Aorta (tissue), 5 donors: ENCODE measurements at places on chromosomes 3 and 15. TPM values are rescaled to one million over a fixed set of nuclear protein-coding genes. Genes with fewer than 3 reads are reported as not detected.

- no peak for DNase-seq
Observed at GRCh38 chr3:54756330-54756731, 171.5 kb downstream of the LRTM1 start.

GRCh38 chr3:73084170-73084569 is 22.7 kb downstream of the EBLN2 start:
- no peak for DNase-seq

- DNase-seq = peak; percentile 34
Observed at GRCh38 chr3:13307041-13307440, 113.1 kb downstream of the NUP210 start.

- no peak for DNase-seq
Observed at GRCh38 chr3:185103359-185104127, 49.3 kb downstream of the C3orf70 start.

DNA sequence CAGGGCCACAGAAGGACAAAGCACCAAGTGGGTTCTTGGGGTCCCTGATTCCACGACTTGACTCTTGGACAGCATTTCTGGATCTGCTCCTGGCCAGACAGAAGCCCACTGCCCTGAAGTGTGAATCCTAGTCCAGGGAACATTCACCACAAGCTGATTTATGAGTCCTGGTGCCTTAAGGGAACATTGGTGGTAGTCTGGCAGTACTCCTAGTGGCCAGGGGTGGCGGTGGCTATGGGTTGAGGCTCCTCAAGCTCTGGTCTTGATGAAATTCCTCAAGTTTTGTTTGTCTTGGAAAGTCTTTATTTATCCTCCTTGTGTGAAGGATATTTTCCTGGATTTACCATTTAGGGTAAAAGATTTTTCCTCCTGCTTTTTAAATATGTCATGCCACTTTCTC is 307.5 kb downstream of the PYDC2 start:
- DNase-seq = no peak

DNA sequence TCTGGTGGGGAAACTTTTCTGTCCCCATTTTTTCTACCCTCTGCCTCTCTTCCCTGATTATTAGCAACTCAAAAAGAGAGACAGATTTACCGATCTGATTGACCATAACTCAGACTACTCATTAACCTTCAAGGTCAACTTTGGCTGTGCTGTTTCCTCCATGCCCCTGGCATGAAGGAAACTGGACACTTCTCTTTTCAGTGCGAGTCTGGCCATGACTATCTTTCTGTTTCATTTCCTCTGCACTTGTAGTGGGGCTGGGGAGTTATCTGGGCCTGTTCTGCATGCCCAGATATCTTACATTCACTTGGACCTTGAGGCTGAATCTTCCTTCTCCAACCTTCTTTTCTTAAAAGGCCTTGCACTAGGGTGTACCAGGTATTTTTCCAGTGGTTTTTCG is 76.9 kb upstream of the SLCO2A1 start:
- no peak for DNase-seq

DNA sequence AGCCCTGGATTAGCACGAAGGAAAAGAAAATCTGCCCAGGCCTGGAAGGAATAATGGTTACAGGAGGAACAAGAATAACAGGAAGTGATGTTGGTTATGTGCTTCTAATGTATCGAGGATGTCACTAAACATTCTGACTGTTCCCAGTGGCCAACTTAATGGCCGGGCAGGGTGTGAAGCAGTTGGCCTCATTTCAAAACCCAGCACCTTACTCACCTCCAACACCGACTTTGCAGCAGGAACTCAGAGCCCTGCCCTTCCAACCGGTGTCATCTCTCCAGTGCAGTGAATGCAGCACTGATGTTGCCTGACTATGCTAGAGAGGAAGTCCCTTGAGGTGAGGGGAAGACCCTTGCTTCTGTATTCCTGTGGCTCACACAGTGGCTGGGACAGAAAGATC is 162.4 kb upstream of the LRTM1 start:
- no peak for DNase-seq

DNA sequence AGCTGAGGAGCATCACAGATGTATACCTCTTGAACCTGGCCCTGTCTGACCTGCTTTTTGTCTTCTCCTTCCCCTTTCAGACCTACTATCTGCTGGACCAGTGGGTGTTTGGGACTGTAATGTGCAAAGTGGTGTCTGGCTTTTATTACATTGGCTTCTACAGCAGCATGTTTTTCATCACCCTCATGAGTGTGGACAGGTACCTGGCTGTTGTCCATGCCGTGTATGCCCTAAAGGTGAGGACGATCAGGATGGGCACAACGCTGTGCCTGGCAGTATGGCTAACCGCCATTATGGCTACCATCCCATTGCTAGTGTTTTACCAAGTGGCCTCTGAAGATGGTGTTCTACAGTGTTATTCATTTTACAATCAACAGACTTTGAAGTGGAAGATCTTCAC is 3.0 kb downstream of the CCR8 start:
- no peak for DNase-seq

GRCh38 chr3:13621381-13622221 is 72.7 kb downstream of the FBLN2 start:
- peak; percentile 47 for DNase-seq

GRCh38 chr3:35528728-35529127 is 110.6 kb upstream of the ARPP21 start:
- no peak for DNase-seq

DNA sequence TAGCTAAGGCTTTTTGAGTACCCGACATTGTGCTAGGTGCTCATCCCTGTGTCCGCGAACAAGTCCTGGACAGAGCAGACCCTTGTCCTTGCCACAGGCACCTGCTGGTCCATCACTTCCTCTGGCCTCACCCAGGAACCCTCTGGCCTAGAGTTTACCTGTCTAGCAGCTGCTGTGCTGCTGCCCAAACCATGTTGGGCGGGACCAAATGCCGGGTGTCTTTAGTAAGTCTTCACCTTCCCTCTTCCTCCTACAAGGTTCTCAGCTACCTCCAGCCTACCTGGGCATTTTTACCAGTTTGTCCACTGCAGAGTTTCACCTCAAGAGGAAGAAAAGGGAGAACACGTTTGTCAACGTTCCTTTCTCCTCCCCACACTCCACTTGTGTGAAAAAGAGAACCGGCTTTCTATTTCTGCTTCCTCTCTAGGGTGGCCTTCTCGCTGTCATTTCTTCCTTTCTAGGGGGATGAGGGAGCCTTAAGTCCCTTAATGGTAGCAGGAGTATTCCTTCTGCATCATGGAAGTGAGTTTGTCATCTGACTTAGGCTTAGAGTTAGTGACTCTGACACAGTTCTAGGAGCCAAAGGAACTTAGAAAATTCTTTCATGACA is 80.4 kb upstream of the GCNT3 start:
- no peak for DNase-seq

GRCh38 chr15:31758126-31758525 is 272.2 kb upstream of the CHRNA7 start:
- DNase-seq = no peak

The CYP1A1 gene
- not detected for total RNA-seq

The BLM gene
- total RNA-seq = 3.2 TPM

The CSPG5 gene
- total RNA-seq = 7.0 TPM

The WNT5A gene
- total RNA-seq = 0.52 TPM

The TNFSF10 gene
- total RNA-seq = 53.3 TPM

The MUSTN1 gene
- 86.6 TPM for total RNA-seq
